Hindlimb muscle (tissue), 1 donor: ENCODE measurements at places on chromosomes 1 and 21. TPM values are rescaled to one million over a fixed set of nuclear protein-coding genes. Genes with fewer than 3 reads are reported as not detected.

Gene AGTRAP
- polyA plus RNA-seq = 22.2 TPM

DNA sequence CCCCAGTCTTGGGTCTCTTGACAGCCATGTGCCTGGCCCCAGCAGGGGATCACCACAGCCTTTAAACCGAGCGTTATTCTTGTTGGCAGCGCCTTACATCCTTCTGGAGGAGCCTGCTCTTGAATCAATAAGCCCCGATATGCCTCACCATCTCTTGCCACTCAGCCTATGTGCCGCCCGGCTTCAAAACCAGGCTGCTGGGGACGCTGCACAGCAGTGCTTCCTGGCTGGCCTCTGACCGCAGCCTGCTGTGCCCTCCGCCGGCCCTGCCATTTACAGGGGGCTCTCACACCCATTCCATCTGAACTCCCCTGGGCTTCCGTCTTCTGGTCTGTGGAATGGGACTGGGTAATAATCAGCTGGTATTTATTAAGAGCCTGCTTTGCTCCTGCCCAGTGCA is 3.0 kb upstream of the PEX10 start:
- DNase-seq = no peak

DNA sequence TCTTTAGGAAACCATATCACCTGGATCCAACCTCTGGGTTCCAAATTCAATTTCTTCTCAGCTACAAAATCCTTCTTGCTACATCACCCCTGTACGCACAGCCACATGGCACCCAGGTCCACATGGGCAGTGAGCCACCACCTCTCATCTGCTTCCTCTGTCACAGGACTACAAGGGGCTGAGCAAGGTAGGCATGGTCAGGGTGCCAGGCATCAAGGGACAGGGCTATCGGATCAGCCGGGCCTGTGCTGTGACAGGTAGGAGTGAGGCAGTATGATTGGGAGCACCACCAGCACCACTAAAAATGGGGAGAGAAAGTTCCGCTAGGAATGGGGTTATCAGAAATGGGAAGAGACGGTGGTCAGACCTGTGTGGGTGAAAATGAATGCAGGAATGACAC is 29.4 kb downstream of the S100A6 start:
- DNase-seq = no peak

DNA sequence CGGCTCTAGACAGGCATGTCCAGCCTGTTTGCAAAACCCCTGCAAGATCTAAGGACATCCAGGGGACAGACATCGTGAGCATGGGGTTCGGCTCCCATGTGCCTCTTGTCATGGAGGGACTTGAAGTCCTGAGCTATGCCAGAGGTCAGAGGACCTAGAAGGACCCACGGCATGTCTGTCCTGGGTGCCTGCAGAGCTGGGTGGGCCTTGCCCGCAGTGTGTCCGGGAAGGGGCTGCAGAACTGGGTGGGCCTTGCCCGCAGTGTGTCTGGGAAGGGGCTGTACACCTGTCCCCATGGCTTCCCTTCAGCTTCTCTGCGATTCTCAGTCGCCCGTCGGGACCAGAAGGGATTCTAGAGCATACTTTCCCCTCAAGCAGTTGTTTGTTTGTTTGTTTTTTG is 20.0 kb upstream of the TRAPPC10 start:
- no peak for DNase-seq

Gene FAM43B
- 0.72 TPM for polyA plus RNA-seq

DNA sequence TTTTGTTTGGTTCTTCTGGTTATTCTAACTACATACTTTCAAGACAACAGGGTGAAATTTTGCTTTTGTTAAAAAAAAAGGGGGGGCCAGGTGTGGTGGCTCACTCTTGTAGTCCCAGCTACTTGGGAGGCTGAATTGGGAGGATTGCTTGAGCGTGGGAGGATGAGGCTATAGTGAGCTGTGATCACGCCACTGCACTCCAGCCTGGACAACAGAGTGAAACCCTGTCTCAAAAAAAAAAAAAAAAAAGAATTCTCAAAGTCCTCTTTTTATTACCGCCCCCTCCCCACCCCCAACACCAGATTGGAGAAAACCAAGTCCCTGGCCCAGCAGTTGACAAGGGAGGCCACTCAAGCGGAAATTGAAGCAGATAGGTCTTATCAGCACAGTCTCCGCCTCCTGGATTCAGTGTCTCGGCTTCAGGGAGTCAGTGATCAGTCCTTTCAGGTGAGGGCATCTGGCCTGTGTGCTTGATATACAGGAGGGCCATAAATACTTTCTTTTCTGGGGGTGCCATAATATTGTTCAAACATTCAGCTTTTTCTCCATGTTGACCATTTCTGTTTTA is 50.2 kb downstream of the LAMC2 start:
- DNase-seq = no peak

Gene CLCNKA
- polyA plus RNA-seq = 1.6 TPM
